ENCODE measurements at places on chromosomes 6 and 20.

- DNase-seq: no peak
These were observed 26.0 kb downstream of the MYLIP start for GRCh38 chr6:16154904-16155303.

GRCh38 chr6:134878136-134878535, 71.8 kb downstream of the ALDH8A1 start:
- no peak for DNase-seq

- DNase-seq: no peak
These were observed 1.0 kb upstream of the HFE start for GRCh38 chr6:26086211-26086610.

DNA sequence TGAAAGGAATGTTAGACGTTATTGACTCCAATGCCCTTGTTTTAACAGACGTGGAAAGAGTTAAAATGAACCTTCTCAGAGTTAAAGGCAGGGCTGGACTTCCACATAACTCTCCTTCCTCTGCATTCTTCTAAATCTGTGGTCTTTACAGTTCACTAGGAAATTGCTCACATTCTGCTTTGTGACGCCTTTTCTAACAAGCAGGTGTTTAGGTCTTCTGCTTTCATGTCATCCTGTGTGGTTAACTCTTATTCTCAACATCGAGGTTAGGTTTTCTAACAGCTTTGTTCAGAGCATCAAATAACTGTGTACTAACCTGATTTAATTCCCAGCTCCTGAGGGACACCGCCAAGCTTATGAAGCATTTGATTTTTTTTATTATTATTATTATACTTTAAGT, 81.3 kb upstream of the NT5E start:
- no peak for DNase-seq

DNA sequence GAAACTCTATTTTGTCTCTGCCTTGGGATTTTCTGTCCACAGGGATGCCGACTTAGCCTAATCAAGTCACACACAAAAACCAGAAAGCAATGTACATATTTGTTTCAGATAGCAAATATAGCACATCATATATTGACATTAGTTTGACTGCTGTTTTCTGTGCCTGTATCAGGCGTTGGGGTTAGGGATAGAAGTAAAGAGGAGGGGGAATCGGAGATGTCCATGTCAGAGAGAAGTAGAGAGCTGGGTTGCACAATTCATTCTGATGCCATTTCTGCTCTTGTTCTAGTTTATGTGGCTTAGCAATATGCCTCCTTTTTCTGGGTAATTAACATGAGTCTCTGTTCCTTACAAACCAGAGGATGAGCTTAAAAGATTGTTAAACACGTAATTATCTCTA, 14.7 kb upstream of the IPCEF1 start:
- DNase-seq: no peak

Measured in K562 (cell line).